ENCODE measurements at places on chromosomes 7 and 10.

DNA sequence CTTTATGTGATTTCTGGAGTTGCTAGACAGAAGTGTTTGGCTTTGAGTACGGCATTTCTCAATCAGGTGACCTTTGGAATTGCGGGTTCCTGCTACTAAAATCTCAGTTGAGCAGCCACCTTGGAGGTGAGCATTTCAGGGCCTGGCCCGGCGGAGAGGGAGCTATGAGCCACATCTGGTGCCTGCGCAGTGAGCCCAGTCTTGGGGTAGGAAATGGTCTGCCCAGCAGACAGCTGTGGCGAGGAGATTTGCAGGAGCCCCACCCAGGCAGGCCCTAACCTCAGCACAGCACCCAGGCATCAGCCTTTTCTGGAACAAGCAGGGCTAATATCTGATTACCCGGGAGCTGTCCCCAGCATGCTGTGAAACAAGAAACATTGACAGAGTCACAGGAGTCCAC is 547.9 kb upstream of the FOXK1 start:
- DNase-seq, result no peak
- no peak overlapping the region for H3K27ac ChIP-seq
- no peaks in the 10 kb centered on the region for H3K4me1 ChIP-seq
- H3K4me3 ChIP-seq, result no peak overlapping the region
- no peaks in the 10 kb centered on the region for H3K36me3 ChIP-seq
- no peaks in the 10 kb centered on the region for H3K27me3 ChIP-seq

DNA sequence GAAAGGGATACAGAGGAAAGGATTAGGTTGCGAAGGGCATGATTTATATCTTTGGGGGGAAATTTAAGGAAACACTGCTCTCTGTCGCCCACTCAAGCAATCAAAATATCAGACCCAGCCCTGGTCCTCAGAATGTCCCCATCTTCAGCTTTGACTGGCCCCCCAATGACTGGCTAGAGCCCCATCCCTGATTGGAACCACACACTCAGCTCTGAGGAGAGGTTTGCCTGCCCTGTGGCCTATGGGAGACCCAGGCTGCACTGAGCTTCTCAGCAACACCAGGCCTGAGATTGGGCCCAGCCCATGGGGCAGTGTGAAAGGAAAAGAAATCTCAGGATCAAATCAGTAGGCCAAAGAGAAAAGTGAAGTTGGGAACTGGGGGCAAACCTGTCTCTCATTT is 69.5 kb downstream of the ADCYAP1R1 start:
- peaks cover 15% of the 10 kb centered on the region for H3K27me3 ChIP-seq
- no peak for DNase-seq
- no peaks in the 10 kb centered on the region for H3K36me3 ChIP-seq
- no peaks in the 10 kb centered on the region for H3K4me1 ChIP-seq
- no peak overlapping the region for H3K4me3 ChIP-seq
- H3K27ac ChIP-seq, result no peak overlapping the region

DNA sequence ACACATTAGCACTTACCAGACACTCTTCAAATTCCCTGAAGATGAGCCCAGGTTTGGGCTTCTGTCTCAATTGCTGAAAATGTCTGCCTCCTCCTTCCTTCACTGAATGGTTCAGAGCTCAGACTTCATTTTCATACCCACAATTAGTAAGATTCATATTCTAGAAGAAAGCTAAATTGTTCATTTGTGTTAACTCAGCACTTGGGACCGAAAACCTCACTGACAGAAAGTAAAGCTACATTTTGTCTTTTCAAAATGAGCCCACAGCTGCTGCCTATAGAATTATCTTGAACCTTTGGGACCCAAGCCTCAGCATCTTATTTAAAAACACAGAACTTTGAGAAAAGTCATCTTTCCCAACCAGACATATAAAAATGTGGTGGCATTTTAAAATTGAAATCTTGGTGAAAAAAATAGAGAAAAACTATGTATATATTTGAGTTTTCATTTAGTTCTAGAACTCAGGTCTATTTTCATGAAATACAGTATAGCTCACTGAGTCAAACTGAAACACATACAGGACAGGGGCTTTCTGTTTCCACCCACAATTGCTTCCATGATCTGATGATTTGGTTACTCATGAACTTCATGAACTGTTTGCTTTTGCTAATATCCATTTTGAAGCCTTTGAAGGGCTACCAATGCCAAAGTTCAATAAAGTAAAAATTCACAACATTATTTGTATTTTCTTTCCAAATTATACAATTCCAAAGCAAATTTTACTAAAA is 119.1 kb upstream of the PFKP start:
- no peak overlapping the region for H3K4me3 ChIP-seq
- H3K27ac ChIP-seq, result no peak overlapping the region
- H3K27me3 ChIP-seq, result no peaks in the 10 kb centered on the region
- DNase-seq, result no peak
- no peaks in the 10 kb centered on the region for H3K36me3 ChIP-seq

DNA sequence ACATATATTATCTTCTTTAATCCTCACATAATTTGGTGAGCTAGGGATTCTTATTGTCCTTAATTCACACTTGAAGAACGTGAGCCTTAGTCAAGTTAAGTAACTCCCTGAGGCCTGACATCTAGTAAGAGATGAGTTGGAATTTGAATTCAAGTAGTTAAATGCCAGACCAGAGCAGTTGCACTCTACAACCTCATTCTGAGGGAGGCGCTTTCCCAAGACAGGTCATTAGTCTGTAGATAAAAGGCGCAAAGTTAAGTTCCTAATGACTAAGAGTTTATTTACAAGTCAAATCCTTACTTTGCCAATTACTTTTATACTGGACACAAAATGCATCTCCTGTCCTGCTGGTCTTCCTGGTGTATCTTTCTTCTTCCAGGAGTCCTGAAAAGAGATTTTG is 3.6 kb upstream of the EXOC6 start:
- DNase-seq, result no peak
- H3K27ac ChIP-seq, result no peak overlapping the region
- H3K36me3 ChIP-seq, result no peaks in the 10 kb centered on the region
- no peak overlapping the region for H3K4me3 ChIP-seq

GRCh38 chr7:56028942-56029630 is 22.2 kb downstream of the PSPH start:
- H3K36me3 ChIP-seq, result peaks cover 51% of the 10 kb centered on the region
- H3K4me3 ChIP-seq, result no peak overlapping the region
- no peaks in the 10 kb centered on the region for H3K4me1 ChIP-seq
- no peak for DNase-seq
- H3K27me3 ChIP-seq, result no peaks in the 10 kb centered on the region

- DNase-seq, result no peak
- H3K36me3 ChIP-seq, result no peaks in the 10 kb centered on the region
- H3K4me1 ChIP-seq, result no peaks in the 10 kb centered on the region
- H3K4me3 ChIP-seq, result peak overlapping the region; percentile 28
- H3K27me3 ChIP-seq, result no peaks in the 10 kb centered on the region
- H3K27ac ChIP-seq, result no peak overlapping the region
Observed at GRCh38 chr7:64883113-64883905, 19.8 kb upstream of the ZNF273 start.

- H3K36me3 ChIP-seq, result no peaks in the 10 kb centered on the region
- H3K27me3 ChIP-seq, result no peaks in the 10 kb centered on the region
- H3K4me1 ChIP-seq, result peaks cover 29% of the 10 kb centered on the region
Observed at GRCh38 chr7:1040790-1041189, 3.6 kb upstream of the GPR146 start.

GRCh38 chr7:10015687-10016086 is 958.0 kb upstream of the PHF14 start:
- no peaks in the 10 kb centered on the region for H3K4me1 ChIP-seq
- no peak for DNase-seq
- H3K36me3 ChIP-seq, result no peaks in the 10 kb centered on the region
- no peak overlapping the region for H3K4me3 ChIP-seq

DNA sequence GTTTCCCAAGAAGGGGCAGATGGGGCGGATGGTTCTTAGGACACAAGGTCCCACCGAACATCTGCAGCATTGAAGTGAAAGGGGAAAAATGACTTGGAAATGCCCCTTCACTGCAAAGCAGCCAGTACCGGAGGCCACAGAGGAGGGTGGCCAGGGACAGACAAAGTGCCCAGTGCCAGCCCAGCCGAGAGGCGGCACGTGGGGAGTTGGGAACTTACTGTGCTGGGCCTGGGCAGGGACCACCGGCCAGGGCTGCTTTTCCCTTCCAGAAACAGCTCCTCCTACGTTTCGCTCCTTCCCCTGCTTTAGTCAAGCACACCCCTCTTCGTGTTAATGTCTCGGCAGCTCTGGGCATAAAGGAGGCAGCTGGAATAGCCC is 129.2 kb downstream of the TNS3 start:
- H3K4me1 ChIP-seq, result no peaks in the 10 kb centered on the region
- H3K36me3 ChIP-seq, result no peaks in the 10 kb centered on the region
- no peak overlapping the region for H3K4me3 ChIP-seq
- no peak for DNase-seq

- H3K27me3 ChIP-seq, result no peaks in the 10 kb centered on the region
- no peak for DNase-seq
- H3K36me3 ChIP-seq, result no peaks in the 10 kb centered on the region
Observed at GRCh38 chr10:60955316-60955715, 11.3 kb upstream of the RHOBTB1 start.

- H3K4me3 ChIP-seq, result no peak overlapping the region
- no peaks in the 10 kb centered on the region for H3K27me3 ChIP-seq
- H3K27ac ChIP-seq, result no peak overlapping the region
- peaks cover 22% of the 10 kb centered on the region for H3K36me3 ChIP-seq
- no peak for DNase-seq
- no peaks in the 10 kb centered on the region for H3K4me1 ChIP-seq
Observed at GRCh38 chr10:99394761-99395386, 35.5 kb downstream of the GOT1 start.

- H3K27me3 ChIP-seq, result no peaks in the 10 kb centered on the region
- no peak for DNase-seq
- H3K27ac ChIP-seq, result no peak overlapping the region
- no peaks in the 10 kb centered on the region for H3K36me3 ChIP-seq
- H3K4me3 ChIP-seq, result no peak overlapping the region
Observed at GRCh38 chr10:72245949-72246525, 27.7 kb upstream of the DDIT4 start.

GRCh38 chr7:126370038-126370668 is 882.6 kb downstream of the GRM8 start:
- no peaks in the 10 kb centered on the region for H3K27me3 ChIP-seq
- DNase-seq, result no peak
- no peaks in the 10 kb centered on the region for H3K4me1 ChIP-seq

DNA sequence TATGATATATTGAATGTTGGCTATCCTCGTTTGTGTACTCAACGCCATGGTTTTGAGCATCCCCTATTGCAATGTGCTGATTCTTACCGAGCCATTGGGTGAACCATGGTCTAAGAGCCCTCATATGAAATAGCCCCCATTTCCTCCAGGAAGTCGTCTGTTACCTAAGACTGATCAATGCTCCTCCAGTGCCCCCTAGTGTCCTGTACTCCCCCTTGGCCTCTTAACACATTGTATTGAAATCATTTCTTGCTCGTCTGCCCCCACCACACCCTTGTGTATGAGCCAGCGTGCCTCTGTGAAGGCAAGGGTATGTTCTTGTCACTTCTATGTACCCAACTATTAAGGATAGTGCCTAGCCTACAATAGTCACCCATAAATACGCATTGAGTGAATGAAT is 11.2 kb upstream of the SLC35B4 start:
- H3K4me3 ChIP-seq, result no peak overlapping the region
- H3K36me3 ChIP-seq, result no peaks in the 10 kb centered on the region
- no peaks in the 10 kb centered on the region for H3K4me1 ChIP-seq
- no peak overlapping the region for H3K27ac ChIP-seq
- DNase-seq, result peak; percentile 73

- H3K27ac ChIP-seq, result no peak overlapping the region
- no peaks in the 10 kb centered on the region for H3K27me3 ChIP-seq
- H3K4me1 ChIP-seq, result peaks cover 16% of the 10 kb centered on the region
- no peak overlapping the region for H3K4me3 ChIP-seq
- H3K36me3 ChIP-seq, result no peaks in the 10 kb centered on the region
Observed at GRCh38 chr10:17206210-17206709, 4.8 kb upstream of the TRDMT1 start.

DNA sequence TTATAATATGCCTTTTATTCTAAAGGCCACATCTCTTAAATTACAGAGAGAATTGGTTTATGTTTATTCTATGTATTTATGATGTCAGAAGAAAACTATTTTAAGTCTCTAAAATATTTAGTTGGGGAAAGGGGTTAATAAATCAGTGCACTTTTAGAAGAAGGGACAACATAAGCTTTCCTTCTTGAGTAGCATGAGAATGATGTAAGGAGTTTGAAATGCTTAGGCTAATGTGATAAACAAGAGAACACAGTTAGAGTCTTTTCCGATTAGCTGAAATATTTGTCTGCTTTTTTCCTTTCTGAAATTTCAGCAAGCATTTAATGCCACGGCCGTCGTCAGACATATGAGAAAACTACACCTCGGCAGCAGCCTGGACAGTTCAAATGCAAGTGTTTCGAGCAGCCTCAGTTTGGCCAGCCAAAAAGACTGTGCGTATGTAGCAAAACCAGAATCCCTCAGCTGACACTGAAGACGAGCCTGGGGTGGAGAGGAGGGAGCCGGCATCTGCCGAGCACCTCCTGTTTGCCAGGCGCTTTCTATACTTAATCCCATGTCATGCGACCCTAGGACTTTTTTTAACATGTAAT is 176.2 kb downstream of the CCDC3 start:
- peaks cover 13% of the 10 kb centered on the region for H3K4me1 ChIP-seq
- no peaks in the 10 kb centered on the region for H3K27me3 ChIP-seq
- no peak overlapping the region for H3K4me3 ChIP-seq
- DNase-seq, result peak; percentile 37
- no peaks in the 10 kb centered on the region for H3K36me3 ChIP-seq

DNA sequence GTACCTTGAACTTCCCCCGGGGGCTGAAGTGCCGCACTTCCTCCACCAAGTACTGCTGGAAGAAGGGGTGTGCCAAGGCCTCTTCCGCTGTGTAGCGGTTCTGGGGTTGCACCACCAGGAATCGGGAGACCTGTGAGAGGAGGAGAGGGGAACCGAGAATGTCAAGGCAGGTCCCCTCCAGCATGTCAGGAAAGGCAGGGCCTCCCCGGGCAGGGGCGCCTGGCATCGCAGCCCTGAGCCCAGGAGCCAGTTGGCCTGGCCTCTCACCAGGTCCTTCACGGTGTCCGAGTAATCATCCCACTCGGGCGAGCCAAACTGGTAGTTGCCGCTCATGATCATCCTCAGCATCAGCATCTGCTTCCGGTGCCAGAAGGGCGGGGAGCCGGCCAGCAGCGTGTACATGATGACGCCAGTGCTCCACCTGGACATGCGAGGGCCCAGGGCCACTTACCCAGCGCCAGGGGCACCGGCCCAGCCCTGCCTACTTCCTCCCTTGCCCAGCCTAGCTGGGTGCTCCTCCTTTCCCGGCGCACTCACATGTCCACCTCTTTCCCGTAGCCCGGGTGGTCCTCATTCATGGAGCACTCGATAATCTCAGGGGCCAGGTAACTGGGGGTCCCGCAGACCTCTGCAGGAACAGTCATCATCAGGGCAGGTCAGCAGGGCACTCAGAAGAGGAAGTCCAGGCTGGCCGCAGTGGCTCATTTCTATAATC is 11.0 kb downstream of the PHKG1 start:
- H3K4me1 ChIP-seq, result no peaks in the 10 kb centered on the region
- peaks cover 16% of the 10 kb centered on the region for H3K36me3 ChIP-seq
- no peak for DNase-seq
- H3K27me3 ChIP-seq, result no peaks in the 10 kb centered on the region

DNA sequence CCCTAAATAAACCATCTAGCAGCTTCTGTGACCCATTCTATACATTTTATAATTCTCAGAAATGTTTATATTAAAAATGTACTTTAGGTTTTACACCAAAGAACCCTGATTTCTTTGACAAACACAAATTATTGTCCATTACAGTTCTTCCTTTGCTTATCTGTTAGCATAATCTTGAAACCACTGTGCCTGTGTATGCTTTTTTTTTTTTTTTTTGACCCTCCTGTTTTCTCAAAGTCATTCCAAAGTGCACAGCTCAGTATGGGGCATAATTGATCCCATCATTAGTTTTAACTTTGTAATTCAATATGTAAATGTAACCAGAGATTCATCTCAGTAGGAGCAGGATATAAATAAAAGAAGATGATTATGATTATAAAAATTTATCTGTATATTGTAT is 229.3 kb downstream of the DGKB start:
- no peaks in the 10 kb centered on the region for H3K4me1 ChIP-seq
- H3K27ac ChIP-seq, result no peak overlapping the region
- H3K4me3 ChIP-seq, result no peak overlapping the region
- no peaks in the 10 kb centered on the region for H3K36me3 ChIP-seq

Data from A673 (cell line).